ENCODE measurements at places on chromosomes 5 and 9. TPM values are rescaled to one million over a fixed set of nuclear protein-coding genes. Genes with fewer than 3 reads are reported as not detected.

- H3K36me3 ChIP-seq = no peaks in the 10 kb centered on the region
- H3K4me3 ChIP-seq = no peak overlapping the region
- no peak overlapping the region for H3K27ac ChIP-seq
- peaks cover 100% of the 10 kb centered on the region for H3K27me3 ChIP-seq
- no peak for DNase-seq
- no peaks in the 10 kb centered on the region for H3K4me1 ChIP-seq
Measured at GRCh38 chr5:73424556-73424977, 24.0 kb downstream of the FOXD1 start.

DNA sequence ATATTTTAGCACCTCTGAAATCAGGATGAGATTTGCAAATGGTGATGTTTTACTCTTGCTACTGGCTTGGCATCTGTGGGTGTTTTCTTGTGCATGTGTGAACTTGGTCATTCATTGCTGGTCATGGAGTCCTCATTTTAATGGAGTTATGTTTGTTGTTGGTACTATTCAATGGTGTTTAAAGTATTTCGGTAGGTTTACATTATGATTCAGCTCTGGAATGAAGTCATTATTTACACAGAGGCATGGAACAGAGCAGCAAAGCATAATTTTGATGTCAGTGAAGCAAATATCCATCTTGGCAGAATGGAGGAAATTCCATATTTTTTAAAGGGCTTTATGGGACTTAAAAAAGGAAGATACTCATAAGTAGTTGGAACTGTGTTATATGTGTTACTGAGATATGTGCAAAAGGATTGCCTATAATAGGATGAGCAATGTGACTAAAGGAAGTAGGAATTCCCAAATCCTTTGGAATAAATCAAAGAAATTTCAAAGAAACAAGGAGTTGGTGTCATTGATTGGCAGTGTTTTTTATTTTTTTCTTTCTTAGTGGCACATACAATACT is 147.4 kb downstream of the ACTBL2 start:
- H3K27ac ChIP-seq = no peak overlapping the region
- H3K4me3 ChIP-seq = no peak overlapping the region
- H3K36me3 ChIP-seq = no peaks in the 10 kb centered on the region
- H3K4me1 ChIP-seq = no peaks in the 10 kb centered on the region
- no peak for DNase-seq
- H3K27me3 ChIP-seq = no peaks in the 10 kb centered on the region

GRCh38 chr9:94643176-94643575 is 3.9 kb upstream of the FBP1 start:
- H3K4me3 ChIP-seq = no peak overlapping the region
- DNase-seq = no peak
- H3K27ac ChIP-seq = no peak overlapping the region
- peaks cover 10% of the 10 kb centered on the region for H3K4me1 ChIP-seq
- H3K27me3 ChIP-seq = peaks cover 35% of the 10 kb centered on the region

- no peaks in the 10 kb centered on the region for H3K27me3 ChIP-seq
- no peaks in the 10 kb centered on the region for H3K4me1 ChIP-seq
- peak; percentile 50 for DNase-seq
- no peak overlapping the region for H3K27ac ChIP-seq
Measured at GRCh38 chr9:137648396-137648795, 29.6 kb downstream of the EHMT1 start.

GRCh38 chr5:174101195-174101730 is 55.8 kb downstream of the NSG2 start:
- DNase-seq = no peak
- H3K36me3 ChIP-seq = no peaks in the 10 kb centered on the region
- H3K27ac ChIP-seq = no peak overlapping the region
- H3K27me3 ChIP-seq = no peaks in the 10 kb centered on the region
- H3K4me3 ChIP-seq = no peak overlapping the region
- no peaks in the 10 kb centered on the region for H3K4me1 ChIP-seq

NOXA1 gene
- polyA plus RNA-seq = 14.9 TPM

KYAT1 gene
- polyA plus RNA-seq = 36.9 TPM

- H3K36me3 ChIP-seq = no peaks in the 10 kb centered on the region
- H3K4me1 ChIP-seq = no peaks in the 10 kb centered on the region
- H3K27me3 ChIP-seq = no peaks in the 10 kb centered on the region
- H3K4me3 ChIP-seq = no peak overlapping the region
Measured at GRCh38 chr5:168055961-168056360, 235.5 kb upstream of the WWC1 start.

GRCh38 chr5:174624733-174625522 is 99.5 kb upstream of the MSX2 start:
- peak; percentile 81 for DNase-seq
- H3K4me3 ChIP-seq = no peak overlapping the region
- no peak overlapping the region for H3K27ac ChIP-seq
- H3K4me1 ChIP-seq = peaks cover 26% of the 10 kb centered on the region
- H3K36me3 ChIP-seq = no peaks in the 10 kb centered on the region

DNA sequence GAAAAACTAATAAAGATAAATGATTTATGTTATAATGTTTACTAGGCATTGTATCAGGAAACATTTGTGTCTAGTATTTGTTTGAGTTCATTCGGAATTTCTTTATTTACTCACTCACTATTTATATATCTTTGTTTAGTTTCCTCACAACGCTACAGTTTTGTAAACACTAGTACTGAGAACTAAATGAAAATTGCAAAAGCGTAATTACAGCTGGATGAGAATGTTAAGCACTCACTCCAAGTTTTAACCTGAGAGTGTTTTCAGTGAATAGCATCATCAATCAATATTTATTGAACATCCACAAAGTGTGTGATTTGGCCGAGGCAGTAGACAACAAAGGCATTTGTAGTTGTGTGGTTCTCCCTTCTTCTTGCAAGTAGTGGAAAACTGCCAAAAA is 969.6 kb upstream of the DMAC1 start:
- no peak overlapping the region for H3K4me3 ChIP-seq
- H3K27ac ChIP-seq = no peak overlapping the region
- no peaks in the 10 kb centered on the region for H3K36me3 ChIP-seq
- H3K27me3 ChIP-seq = no peaks in the 10 kb centered on the region

GRCh38 chr5:87119588-87119987 is 148.1 kb upstream of the RASA1 start:
- no peak overlapping the region for H3K27ac ChIP-seq
- H3K4me3 ChIP-seq = no peak overlapping the region
- no peaks in the 10 kb centered on the region for H3K4me1 ChIP-seq

GRCh38 chr5:150295172-150295634 is 5.6 kb upstream of the CAMK2A start:
- H3K36me3 ChIP-seq = no peaks in the 10 kb centered on the region
- DNase-seq = peak; percentile 66
- no peak overlapping the region for H3K27ac ChIP-seq
- H3K4me1 ChIP-seq = no peaks in the 10 kb centered on the region

- peak overlapping the region; percentile 70 for H3K4me3 ChIP-seq
- peak; percentile 95 for DNase-seq
- H3K4me1 ChIP-seq = peaks cover 22% of the 10 kb centered on the region
- H3K27ac ChIP-seq = peak overlapping the region; percentile 34
- no peaks in the 10 kb centered on the region for H3K27me3 ChIP-seq
Measured at GRCh38 chr9:83219154-83219923, 156.4 kb upstream of the RASEF start.

- no peak overlapping the region for H3K4me3 ChIP-seq
- no peak overlapping the region for H3K27ac ChIP-seq
- no peaks in the 10 kb centered on the region for H3K4me1 ChIP-seq
- H3K36me3 ChIP-seq = no peaks in the 10 kb centered on the region
Measured at GRCh38 chr9:38091310-38092199, 22.5 kb upstream of the SHB start.

GRCh38 chr5:77353251-77353650 is 138.9 kb downstream of the WDR41 start:
- H3K36me3 ChIP-seq = no peaks in the 10 kb centered on the region
- H3K4me3 ChIP-seq = no peak overlapping the region
- H3K4me1 ChIP-seq = no peaks in the 10 kb centered on the region
- H3K27ac ChIP-seq = no peak overlapping the region
- no peaks in the 10 kb centered on the region for H3K27me3 ChIP-seq

- H3K4me1 ChIP-seq = no peaks in the 10 kb centered on the region
- no peak overlapping the region for H3K27ac ChIP-seq
- no peak for DNase-seq
- no peaks in the 10 kb centered on the region for H3K27me3 ChIP-seq
- H3K36me3 ChIP-seq = no peaks in the 10 kb centered on the region
Measured at GRCh38 chr5:142939884-142940283, 169.7 kb downstream of the ARHGAP26 start.

GRCh38 chr5:172380301-172380986 is 73.9 kb downstream of the SH3PXD2B start:
- no peak overlapping the region for H3K27ac ChIP-seq
- H3K36me3 ChIP-seq = no peaks in the 10 kb centered on the region
- no peaks in the 10 kb centered on the region for H3K27me3 ChIP-seq
- peaks cover 3% of the 10 kb centered on the region for H3K4me1 ChIP-seq
- DNase-seq = no peak
- no peak overlapping the region for H3K4me3 ChIP-seq

DNA sequence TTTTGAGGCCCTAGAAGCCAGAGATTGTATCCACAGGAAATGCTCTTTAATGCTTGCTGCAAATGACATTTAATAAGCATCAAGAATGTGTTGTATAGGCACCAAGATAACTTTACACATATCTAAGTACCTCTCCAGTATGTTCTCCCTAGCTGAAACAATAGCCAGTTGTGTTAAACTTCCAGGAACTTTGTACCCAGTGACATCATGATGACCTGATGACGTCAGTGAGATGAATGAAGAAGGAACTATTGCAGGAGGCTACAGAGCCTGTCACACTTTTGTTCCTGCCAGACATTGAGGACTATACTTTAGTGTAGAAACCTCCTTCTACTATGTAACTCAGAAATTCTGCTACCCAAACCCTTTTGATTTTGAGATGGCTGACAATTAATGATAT is 129.8 kb downstream of the CD180 start:
- H3K4me1 ChIP-seq = peaks cover 24% of the 10 kb centered on the region
- H3K36me3 ChIP-seq = no peaks in the 10 kb centered on the region
- H3K27me3 ChIP-seq = no peaks in the 10 kb centered on the region
- H3K27ac ChIP-seq = peak overlapping the region; percentile 34
- H3K4me3 ChIP-seq = no peak overlapping the region

TCF7 gene
- polyA plus RNA-seq = 12.0 TPM

- no peaks in the 10 kb centered on the region for H3K36me3 ChIP-seq
- no peak overlapping the region for H3K27ac ChIP-seq
- no peak overlapping the region for H3K4me3 ChIP-seq
- DNase-seq = no peak
- no peaks in the 10 kb centered on the region for H3K4me1 ChIP-seq
- no peaks in the 10 kb centered on the region for H3K27me3 ChIP-seq
Measured at GRCh38 chr9:113701774-113702755, 174.0 kb upstream of the ZNF618 start.

GRCh38 chr5:75156585-75156984 is 80.1 kb downstream of the ANKRD31 start:
- H3K36me3 ChIP-seq = no peaks in the 10 kb centered on the region
- H3K27me3 ChIP-seq = no peaks in the 10 kb centered on the region
- H3K27ac ChIP-seq = no peak overlapping the region

GRCh38 chr9:136537411-136537810 is 8.4 kb downstream of the NOTCH1 start:
- no peak overlapping the region for H3K27ac ChIP-seq
- H3K36me3 ChIP-seq = no peaks in the 10 kb centered on the region
- H3K27me3 ChIP-seq = no peaks in the 10 kb centered on the region
- no peaks in the 10 kb centered on the region for H3K4me1 ChIP-seq
- H3K4me3 ChIP-seq = no peak overlapping the region
- DNase-seq = no peak

DNA sequence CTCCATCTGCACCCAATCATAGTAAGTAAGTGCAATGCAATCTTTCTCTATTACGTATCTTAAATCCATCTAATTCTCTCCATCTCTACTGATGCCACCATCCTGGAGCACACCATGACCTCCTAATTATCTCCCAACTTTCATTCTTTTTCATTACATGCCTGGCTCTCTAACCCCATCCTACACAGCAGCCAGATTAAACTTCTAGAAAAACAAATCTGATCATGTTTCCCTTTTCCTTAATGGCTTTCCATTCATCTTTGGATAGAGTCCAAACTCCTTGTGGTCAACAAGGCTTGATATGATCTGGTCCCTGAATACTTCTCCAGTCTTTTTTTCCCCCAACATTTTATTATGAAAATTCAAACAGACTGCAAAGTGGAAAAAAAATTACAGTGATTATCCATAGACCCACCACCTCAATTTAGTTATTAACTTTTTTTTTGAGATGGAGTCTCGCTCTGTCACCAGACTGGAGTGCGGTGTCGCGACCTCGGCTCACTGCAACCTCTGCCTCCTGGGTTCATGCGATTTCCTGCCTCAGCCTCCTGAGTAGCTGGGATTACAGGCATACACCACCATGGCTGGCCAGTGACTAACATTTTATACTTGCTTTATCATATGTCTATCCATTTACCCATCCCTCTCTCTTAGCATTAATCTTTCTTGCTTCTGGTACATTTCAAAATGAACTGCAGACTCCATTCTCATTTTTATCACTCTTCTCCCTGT is 5.2 kb downstream of the PPP2R2B start:
- DNase-seq = peak; percentile 5
- no peaks in the 10 kb centered on the region for H3K36me3 ChIP-seq
- H3K27ac ChIP-seq = no peak overlapping the region
- H3K27me3 ChIP-seq = peaks cover 24% of the 10 kb centered on the region

- peaks cover 16% of the 10 kb centered on the region for H3K27me3 ChIP-seq
- no peak overlapping the region for H3K4me3 ChIP-seq
- DNase-seq = no peak
- H3K27ac ChIP-seq = no peak overlapping the region
- peaks cover 3% of the 10 kb centered on the region for H3K4me1 ChIP-seq
Measured at GRCh38 chr5:176697934-176698538, 50.8 kb downstream of the TSPAN17 start.

- no peak overlapping the region for H3K27ac ChIP-seq
- H3K4me3 ChIP-seq = no peak overlapping the region
- H3K4me1 ChIP-seq = peaks cover 5% of the 10 kb centered on the region
- peak; percentile 40 for DNase-seq
Measured at GRCh38 chr9:91408475-91408874, 15.2 kb downstream of the NFIL3 start.

ENTPD2 gene
- polyA plus RNA-seq = not detected

UGT3A1 gene
- polyA plus RNA-seq = 1.0 TPM

SLCO6A1 gene
- 0.32 TPM for polyA plus RNA-seq

GRCh38 chr9:29575219-29575618 is 2001.9 kb upstream of the C9orf72 start:
- no peak for DNase-seq
- H3K27me3 ChIP-seq = no peaks in the 10 kb centered on the region
- no peak overlapping the region for H3K27ac ChIP-seq
- H3K4me1 ChIP-seq = no peaks in the 10 kb centered on the region
- no peaks in the 10 kb centered on the region for H3K36me3 ChIP-seq

BARHL1 gene
- not detected for polyA plus RNA-seq

DNA sequence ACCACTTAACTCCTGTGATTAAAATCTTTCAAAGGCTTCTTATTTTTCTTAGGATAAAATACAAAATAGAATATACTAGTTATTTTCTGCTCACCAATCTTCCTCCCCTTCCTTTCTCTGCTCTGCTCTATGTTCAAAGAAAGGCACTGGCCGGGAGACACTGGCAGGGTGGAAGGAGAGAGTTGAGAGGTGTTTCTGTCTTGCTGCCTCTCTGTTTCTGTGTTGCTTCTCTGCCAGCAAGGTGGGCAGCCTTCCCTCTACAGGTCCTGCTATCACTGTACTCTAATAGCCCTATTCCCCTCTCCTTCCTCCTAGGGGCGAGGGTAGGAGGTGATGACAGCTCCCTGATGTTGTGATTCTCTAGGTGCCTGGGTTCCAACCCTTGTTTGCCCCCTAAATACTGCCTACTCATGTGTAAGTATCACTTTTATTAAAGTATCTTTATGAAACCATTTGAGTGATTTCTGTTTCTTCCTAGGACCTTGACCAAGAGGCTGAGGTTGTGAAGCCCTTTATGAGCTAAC is 515.1 kb downstream of the TLE4 start:
- H3K4me1 ChIP-seq = no peaks in the 10 kb centered on the region
- DNase-seq = no peak
- no peak overlapping the region for H3K27ac ChIP-seq
- H3K36me3 ChIP-seq = no peaks in the 10 kb centered on the region
- H3K4me3 ChIP-seq = no peak overlapping the region

All from cardiac muscle cell (in vitro differentiated cells and primary cell).